ENCODE measurements at places on chromosomes 16 and 17.
A peak's percentile ranks its signal among the peaks of the same experiment; 100 is the strongest.

DNA sequence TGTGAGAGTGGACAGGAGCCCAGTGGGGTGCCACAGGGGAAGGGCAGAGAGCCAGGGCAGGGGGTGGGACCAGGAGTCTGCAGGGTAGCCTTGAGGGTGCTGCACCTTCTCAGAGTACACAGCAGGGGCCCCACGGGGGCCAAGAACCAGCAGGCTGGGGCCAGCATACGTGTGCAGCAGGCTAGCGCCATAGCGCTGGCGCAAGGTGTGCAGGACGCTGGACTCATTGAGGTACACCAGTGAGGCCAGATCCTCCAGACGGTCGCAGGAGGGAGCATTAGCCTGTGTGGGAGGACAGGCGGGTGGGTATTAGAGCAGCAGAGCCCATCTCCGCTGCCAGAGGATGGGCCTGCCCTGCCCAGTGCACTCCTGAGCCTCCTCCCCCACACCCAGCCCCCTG lies 58.8 kb downstream of the MYO18A start:
- no peak for DNase-seq

GRCh38 chr16:73544826-73545225 lies 496.9 kb upstream of the ZFHX3 start:
- DNase-seq: no peak

DNA sequence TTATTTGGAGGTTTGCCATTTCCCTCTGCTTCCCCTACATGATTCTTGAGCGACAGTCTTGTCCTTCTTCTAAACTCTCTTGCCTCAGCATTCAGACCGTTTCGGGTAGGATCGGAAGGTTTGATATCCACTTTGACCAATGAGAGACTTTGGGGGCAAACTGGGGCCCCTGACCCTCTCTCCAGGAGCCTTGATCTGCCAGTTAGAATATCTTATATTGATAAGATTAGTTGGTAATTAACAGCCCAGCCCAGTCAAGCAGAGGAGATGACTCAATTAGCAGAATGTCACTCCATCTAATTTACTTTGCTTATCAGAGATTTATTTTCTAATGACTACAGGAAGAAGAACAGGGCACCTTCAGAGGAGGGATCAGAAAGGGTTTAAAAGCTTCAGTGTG lies 532.8 kb downstream of the XYLT1 start:
- DNase-seq: no peak

DNA sequence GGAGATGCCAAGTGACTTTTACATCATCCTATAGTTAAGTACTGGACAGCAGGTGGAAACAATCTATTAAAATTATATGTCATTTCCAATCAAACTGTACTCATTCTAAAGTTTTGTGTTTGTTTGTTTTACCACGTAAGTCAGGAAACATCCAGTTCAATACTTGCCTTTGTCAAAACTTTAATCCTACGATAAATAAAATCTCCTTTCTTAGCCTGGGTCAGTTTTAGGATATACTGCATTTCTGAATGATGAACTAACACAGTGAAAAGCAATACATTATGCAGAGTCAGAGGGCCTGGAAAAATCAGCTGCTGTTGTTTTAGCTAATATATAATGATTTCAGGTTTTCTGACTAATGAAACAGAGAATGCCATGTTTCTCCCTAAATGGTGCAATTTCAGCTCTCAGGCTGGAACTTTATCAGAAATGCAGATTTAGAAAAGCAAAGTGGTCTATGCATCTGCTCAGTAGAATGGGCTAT lies 756.4 kb downstream of the CDH11 start:
- DNase-seq: no peak

DNA sequence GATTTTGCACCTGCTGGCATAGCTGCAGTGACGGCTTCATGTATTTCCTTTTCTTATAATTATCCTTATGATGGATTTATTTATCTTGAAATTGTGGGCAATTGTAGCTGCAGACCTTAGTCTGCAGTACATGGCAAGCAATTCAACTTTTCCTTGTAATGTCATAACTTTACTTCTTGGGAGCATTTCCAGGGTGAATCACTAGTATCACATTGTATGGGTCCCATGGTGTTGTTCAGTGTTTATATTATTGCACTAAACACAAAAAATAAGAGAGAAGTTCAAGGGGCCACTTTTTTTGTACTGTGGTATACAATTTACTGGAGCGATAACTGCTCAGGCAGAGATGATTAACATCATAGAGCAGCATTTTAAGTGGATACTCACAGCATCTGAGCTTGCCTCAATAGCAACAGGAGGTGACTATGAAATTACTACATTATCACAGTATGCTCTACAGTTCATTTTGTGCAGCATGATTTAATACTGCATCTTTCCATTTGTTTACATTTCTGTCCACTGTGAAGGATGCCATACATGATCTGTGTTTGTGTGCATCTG lies 169.5 kb downstream of the STX8 start:
- DNase-seq: no peak

DNA sequence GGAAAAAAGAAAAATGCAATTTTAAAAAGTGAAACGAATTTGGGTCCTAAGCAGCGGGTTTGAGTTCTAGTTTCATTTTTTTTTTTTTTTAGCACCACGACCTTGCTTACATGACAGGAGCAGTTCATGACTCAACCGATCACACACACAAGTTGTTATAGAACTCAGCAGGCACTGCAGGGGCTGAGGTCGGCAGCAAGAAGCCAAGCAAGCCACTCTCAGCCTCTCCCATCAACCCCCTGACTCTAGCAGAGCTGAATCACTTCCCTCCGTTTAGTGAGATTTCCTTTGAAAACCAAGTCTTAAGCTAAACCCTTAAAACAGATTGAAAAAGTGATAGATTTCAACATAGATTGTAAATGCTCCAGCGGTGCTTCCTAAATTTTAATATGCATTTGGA lies 520.8 kb downstream of the HAPSTR1 start:
- DNase-seq: no peak

GRCh38 chr17:16217002-16217635 lies at the start of gene PIGL:
TSS of gene PIGL (plus strand) at chr17:16217210. CDS start at chr17:16217227, 17 bp downstream.
- peak; percentile 90 for DNase-seq

GRCh38 chr16:65843941-65844340 lies 522.5 kb upstream of the CDH5 start:
- DNase-seq: no peak

GRCh38 chr16:50532576-50532975 lies 15.6 kb upstream of the NKD1 start:
- DNase-seq: no peak

GRCh38 chr16:76541070-76541469 lies 263.9 kb downstream of the CNTNAP4 start:
- DNase-seq: no peak

- DNase-seq: no peak
Measured at GRCh38 chr17:19728084-19728495, 11.7 kb upstream of the SLC47A2 start.

DNA sequence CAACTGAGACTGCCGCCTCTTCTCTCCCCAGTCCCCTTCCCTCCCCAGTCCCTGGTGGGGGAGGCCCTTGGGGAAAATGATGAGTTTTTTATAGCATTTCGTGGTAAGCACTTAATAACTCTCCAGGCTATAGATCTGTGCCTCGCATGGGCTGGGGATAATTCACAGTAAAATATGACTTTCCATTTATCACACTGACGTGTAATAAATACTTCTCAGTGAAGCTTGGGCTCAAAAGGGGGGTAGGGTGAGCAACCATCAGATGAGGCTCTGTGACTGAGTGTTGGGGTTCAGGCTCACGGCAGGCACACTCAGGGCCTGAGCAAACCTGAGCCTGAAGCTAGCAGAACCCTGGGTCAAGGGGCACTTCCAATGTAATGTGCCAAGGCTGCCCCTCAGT lies 101.6 kb downstream of the CCT6B start:
- no peak for DNase-seq

DNA sequence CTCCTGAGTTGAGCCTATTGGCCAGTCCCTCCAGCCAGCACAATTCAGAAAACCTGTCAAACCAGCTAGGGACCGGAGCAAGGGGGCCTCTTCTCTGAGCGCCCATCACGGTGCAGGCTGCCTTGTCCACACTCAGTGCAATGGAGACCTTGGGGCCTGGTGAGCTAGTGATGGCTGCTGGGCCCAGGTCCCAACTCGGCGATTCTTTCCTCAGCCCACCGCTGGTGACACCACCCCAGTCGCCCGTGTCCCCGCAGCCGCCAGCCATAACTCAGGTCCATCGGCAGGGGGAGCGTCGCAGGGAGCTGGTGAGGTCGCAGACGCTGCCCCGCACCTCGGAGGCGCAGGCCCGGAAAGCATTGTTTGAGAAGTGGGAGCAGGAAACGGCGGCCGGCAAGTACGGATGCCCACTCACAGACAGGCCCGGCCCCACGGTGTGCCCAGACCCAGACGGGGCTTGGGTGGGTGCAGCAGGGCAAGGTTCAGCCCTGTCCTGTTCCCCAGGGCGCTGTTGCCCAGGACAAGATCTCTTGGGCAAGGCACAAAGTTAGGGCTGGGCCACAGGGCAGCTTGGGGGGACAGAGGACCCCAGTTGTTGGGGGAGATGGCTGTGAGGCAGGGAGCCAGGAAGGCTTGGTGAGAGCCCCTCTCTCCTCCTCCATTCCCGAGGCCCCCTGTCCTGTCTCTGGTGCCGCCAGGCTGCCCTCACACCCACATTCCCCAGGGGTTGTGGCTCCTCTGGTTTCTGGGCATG lies 10.8 kb downstream of the SMTNL2 start:
- peak; percentile 44 for DNase-seq

DNA sequence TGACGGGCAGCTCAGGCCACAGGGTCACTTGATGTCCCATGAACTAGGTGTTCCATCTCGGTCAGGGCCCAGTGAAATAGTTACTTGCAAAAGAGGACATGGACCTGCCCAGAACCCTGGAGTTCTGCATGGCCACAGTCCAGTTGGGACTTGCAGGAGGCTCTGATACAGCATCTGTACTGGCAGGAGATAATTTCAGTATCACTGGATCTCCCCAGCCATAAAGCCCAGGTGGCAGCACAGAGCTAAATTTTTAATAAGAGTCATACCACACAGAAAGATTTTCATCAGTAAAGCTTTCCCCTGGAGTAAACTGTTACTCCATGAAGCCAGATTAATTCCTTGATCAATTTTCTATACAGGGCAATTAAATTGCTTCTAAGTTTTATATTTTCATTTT lies 18.0 kb upstream of the SLC16A5 start:
- DNase-seq: no peak

GRCh38 chr17:81432941-81433340 lies 37.7 kb downstream of the BAHCC1 start:
- no peak for DNase-seq

- peak; percentile 33 for DNase-seq
Measured at GRCh38 chr16:30948667-30949649, at the start of gene ORAI3. TSS of gene ORAI3 (plus strand) at chr16:30949068. CDS start at chr16:30949290, 222 bp downstream.

GRCh38 chr16:74496054-74496453 lies 74.8 kb upstream of the CLEC18B start:
- no peak for DNase-seq

DNA sequence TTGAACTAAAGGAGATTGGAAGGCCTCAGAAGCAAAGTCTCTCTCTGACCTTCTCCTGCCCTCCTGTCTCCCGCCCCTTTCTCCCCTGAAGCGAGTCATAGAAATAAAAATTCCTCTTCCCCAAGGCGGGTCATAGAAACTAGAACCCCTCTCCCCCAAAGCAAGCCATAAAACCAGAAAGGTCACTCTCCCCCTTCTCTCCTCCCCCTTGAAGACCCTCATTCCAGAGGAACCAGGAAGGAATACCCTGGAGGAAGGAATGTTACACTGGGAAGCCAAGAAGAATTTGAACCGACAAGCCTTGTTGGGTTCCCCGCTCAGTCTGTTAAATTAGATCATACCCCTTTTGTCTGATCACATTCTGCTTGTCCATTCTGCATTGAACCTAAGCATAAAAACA lies 2.7 kb upstream of the GJC1 start:
- no peak for DNase-seq

DNA sequence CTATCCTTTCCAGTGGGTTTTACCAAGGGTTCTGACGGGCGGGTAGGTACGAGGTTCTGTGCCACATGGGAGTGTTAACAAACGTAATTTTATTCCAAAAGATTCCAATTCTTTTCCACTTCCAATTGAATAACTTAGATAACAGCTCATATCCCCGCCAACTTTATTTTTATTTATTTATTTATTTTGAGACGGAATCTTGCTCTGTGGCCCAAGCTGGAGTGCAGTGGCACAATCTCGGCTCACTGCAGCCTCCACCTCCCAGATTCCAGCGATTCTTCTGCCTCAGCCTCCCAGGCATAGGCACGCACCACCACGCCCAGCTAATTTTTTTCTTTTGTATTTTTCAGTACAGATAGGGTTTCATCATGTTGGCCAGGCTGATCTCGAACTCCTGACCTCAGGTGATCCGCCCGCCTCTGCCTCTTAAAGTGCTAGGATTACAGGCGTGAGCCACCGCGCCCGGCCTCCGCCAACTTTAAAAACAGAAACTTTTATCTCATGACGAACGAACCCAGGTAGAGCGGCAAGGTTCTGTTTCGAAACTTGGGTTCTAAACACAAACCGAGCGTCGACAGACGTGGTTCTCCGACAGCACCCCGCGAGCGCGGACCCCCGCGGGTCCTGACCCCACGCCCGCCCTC lies 613 bp downstream of the ECI1 start:
- DNase-seq: peak; percentile 50

DNA sequence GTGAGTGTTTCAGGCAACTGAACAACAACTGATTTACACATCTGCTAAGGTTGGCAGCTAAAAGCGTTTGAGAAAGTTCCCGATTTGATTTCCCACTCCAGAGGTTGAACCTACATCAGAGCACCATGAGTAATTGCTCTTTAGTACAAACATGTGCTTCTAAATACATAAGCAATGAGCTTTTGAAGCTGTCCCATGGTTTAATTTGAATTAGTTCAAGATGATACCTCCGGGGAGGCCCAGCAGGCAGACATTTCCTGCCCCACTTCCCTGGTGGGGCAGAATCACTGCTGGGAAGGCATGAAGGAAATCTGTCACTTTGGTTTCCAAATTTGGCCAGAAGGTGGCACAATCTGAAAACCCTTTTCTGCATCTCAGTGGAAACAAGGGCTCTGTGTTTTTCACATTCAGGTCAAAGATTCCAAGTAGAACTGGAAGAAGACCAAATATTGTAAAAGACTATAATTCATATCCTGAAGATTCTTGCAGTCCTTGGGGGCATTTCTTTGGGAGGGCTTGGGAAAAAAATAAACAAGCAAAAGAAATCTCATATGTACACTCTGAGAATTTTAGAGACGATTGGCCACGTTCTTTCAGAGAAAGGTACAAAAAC lies 176.2 kb upstream of the FAM20A start:
- DNase-seq: no peak
